Transverse colon (tissue), 4 donors: ENCODE measurements at places on chromosomes 16 and 17. TPM values are rescaled to one million over a fixed set of nuclear protein-coding genes. Genes with fewer than 3 reads are reported as not detected.

Gene AATK
- total RNA-seq = 9.4 TPM

Gene SYNRG
- 151 TPM for total RNA-seq

Gene ESRP2
- 78.0 TPM for total RNA-seq

Gene MMP2
- 73.0 TPM for total RNA-seq

Gene NEK8
- total RNA-seq = 5.7 TPM

Gene KRTAP1-5
- total RNA-seq = not detected

Gene ALOX12B
- total RNA-seq = not detected

Gene MT4
- 95.4 TPM for total RNA-seq

Gene CCDC78
- total RNA-seq = 24.3 TPM

Gene RCVRN
- not detected for total RNA-seq

Gene HEATR9
- not detected for total RNA-seq

Gene SPN
- total RNA-seq = 0.37 TPM

Gene CCL17
- total RNA-seq = not detected

- peak; percentile 86 for DNase-seq
- peaks cover 25% of the 10 kb centered on the region for H3K4me1 ChIP-seq
- peak overlapping the region; percentile 75 for H3K27ac ChIP-seq
- H3K4me3 ChIP-seq = no peak overlapping the region
- H3K36me3 ChIP-seq = no peaks in the 10 kb centered on the region
Observed at GRCh38 chr16:66905633-66906539, 12.8 kb downstream of the CDH16 start.

DNA sequence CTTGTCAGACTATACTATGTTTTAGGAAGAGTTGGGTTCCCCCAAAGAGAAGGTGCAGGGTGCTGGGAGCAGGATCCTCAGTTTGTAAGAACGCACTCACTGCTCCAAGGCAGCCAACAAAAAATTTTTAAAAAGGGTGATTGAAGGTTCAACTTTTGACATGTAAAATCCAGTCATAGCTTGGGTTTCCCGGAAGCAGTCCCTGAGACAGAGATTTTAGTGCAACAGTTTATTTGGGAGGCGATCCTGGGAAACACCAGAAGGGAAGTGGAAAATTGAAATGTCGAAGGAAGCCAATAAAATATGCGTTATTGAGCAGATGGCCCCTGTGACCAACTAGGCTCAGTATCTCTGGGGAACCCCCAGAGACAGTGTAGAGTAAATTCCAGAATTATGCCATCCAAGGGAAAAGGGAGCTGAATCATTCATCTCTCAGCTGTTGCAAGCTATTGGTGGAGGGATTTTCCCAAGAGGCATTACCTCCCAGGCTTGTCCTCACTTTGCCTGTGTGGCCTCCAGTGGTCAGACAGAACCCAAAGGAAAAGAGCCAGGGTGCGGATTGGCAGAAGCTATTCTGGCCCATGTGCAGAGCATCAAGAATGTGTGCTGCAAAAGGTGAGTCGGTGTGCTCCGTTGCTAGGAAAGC, 72.9 kb downstream of the HS3ST3B1 start:
- H3K4me1 ChIP-seq = no peaks in the 10 kb centered on the region
- DNase-seq = no peak
- H3K4me3 ChIP-seq = no peak overlapping the region
- H3K27me3 ChIP-seq = no peaks in the 10 kb centered on the region

DNA sequence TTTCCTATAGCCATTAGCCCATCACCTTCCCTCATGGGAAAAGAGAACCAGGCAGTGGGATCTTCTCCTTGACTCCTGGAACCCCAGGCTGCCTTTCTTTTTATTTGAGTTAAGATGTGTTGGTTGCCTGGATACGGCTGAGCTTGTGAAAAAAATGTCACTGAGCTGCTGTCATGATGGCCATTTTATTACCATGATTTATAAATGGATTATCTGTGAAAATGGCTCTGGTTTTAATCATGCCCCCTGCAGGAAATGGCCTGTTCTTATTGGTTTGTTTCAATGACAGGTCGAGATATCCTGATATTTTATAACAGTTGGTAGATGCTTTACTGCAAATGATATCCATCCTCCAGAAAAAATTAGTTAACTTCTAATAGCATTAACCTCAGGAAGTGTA, 640.4 kb downstream of the CDH11 start:
- DNase-seq = no peak
- H3K4me1 ChIP-seq = peaks cover 10% of the 10 kb centered on the region
- no peak overlapping the region for H3K27ac ChIP-seq
- no peaks in the 10 kb centered on the region for H3K36me3 ChIP-seq
- no peaks in the 10 kb centered on the region for H3K27me3 ChIP-seq

- no peak for DNase-seq
- no peaks in the 10 kb centered on the region for H3K4me1 ChIP-seq
- no peak overlapping the region for H3K4me3 ChIP-seq
- no peak overlapping the region for H3K27ac ChIP-seq
Observed at GRCh38 chr17:62075308-62075815, 10.3 kb upstream of the MED13 start.

DNA sequence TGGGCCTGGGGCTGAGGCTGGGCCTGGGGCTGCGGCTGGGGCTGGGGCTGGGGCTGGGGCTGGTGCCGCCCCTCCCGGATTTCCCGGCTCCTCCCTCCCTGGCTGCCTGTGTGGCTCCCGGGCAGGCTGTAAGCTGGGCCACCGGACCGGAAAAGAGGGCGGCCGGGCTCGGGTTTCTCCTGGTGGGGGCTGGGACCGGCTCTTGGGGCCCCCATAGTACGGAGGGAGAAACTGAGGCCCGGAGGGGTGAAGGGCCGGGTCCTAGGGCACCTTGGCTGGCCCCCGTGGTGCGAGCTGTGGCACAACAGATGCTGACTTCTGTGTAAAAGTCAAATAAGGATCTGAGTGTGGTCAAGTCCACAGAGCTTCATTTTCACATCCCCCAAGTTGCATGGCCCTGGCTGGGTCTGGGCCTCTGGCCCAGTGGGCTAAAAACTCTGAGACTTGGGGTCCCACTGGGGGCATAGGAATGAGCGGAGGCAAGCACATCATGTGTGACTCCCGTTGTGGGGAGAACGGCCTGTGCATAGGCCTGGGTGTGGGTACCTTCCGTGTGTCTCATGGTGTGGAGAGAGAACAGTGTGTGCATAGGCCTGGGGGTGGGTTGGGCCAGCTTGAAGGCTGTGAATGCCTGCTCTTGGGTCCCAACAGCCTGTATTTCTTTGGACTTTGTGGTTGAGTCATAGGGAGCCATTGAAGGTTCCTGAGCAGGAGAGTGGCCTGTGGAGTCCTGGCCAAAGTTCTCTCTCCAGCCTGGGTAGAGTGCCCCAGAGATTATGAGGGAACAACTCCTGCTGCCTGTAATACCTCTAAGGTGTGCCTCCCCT, 123.9 kb upstream of the CIBAR2 start:
- no peak for DNase-seq
- H3K4me3 ChIP-seq = peak overlapping the region; percentile 41

GRCh38 chr17:15323131-15323530, 18.3 kb downstream of the TEKT3 start:
- no peak for DNase-seq
- no peak overlapping the region for H3K27ac ChIP-seq
- no peaks in the 10 kb centered on the region for H3K27me3 ChIP-seq

GRCh38 chr16:3057181-3058138, 8.0 kb upstream of the IL32 start:
- no peaks in the 10 kb centered on the region for H3K36me3 ChIP-seq
- peaks cover 11% of the 10 kb centered on the region for H3K4me1 ChIP-seq
- H3K27ac ChIP-seq = no peak overlapping the region
- no peaks in the 10 kb centered on the region for H3K27me3 ChIP-seq
- no peak overlapping the region for H3K4me3 ChIP-seq
- no peak for DNase-seq

DNA sequence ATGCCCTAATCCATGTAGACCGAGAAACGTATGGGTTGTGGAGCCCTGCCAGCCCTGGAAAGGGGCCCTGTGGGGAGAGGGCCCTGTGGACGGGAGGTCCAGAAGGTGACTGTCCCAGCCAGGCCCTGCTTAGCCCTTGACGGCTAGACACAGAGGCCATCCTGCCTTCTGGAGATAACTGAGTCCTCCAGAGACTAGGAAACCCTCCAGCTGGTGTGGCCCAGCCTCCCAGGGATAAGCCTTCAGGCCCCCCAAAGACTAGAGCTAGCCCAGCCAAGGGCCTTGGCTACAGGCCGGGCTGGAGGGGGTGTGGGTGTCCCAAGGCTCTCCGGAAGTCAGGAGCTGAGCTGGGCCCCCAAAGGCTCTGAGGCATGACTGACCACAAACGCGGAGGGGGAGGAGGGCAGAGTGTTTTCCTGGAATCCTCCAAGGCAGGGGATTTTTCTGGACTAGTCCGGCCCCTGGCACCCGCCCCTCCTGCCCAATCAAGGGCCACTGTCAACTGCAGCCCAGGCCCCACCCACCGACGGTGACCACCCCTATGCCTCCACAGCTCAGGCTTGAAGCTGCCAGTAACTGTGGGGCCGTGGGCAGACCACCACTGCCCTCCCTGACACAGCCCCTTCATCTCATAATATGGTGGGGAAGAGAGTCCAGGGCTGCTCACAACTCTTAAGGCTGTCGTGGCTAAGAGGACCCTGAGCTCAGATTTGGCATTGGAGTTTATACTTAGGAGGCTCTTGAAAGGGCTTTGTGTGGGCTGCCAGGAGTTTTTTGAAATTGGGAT, 885 bp upstream of the VASN start:
- peak; percentile 57 for DNase-seq
- H3K27me3 ChIP-seq = no peaks in the 10 kb centered on the region
- peak overlapping the region; percentile 78 for H3K27ac ChIP-seq
- no peak overlapping the region for H3K4me3 ChIP-seq
- H3K36me3 ChIP-seq = no peaks in the 10 kb centered on the region

GRCh38 chr16:740764-741505, at the start of gene CIAO3:
Gene CIAO3 (minus strand): TSS chr16:740997. CDS start chr16:740985, 12 bp downstream.
- peaks cover 3% of the 10 kb centered on the region for H3K27me3 ChIP-seq
- no peaks in the 10 kb centered on the region for H3K36me3 ChIP-seq
- H3K27ac ChIP-seq = peak within 1 kb of the TSS; percentile 80
- H3K4me3 ChIP-seq = peak within 1 kb of the TSS; percentile 86

DNA sequence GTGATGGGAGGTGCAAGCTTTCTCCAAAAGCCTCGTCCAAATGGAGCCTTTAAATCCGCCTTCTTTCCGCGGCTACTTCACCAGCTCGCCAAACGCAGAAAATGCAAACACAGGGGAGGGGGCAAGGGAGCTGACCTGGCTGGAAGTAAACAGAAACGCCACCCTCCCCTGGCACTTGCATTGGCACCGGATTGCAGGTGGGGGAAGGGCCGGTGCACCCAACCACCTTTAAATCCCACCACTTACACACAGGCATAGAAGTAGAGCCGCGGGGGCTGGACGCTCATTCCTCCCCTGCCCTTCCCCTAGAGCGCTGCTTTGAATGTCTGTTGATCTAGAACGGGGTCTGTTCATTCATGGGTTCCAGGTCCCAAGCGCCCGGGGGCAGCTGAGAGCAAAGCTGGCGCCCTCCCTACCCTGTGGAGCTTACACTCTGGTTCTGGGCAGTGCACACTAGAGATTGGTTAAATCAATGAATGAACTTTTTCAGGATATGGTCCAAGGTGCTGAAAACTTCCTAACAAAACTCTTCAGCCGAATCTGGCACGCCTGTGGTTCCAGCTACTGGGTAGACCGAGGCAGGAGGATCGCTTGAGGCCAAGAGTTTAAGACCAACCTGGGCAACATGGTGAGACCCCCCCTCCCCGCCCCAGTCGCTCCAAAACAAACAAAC, 920 bp upstream of the ZCCHC14 start:
- no peaks in the 10 kb centered on the region for H3K27me3 ChIP-seq
- peak overlapping the region; percentile 37 for H3K4me3 ChIP-seq
- H3K36me3 ChIP-seq = no peaks in the 10 kb centered on the region

GRCh38 chr17:44689477-44690217, at the start of gene CCDC43:
Gene CCDC43 (minus strand): TSS chr17:44689776. CDS start chr17:44689753, 23 bp downstream.
- H3K27ac ChIP-seq = peak within 1 kb of the TSS; percentile 82
- H3K27me3 ChIP-seq = no peaks in the 10 kb centered on the region
- peaks cover 12% of the 10 kb centered on the region for H3K4me1 ChIP-seq
- no peaks in the 10 kb centered on the region for H3K36me3 ChIP-seq
- DNase-seq = peak; percentile 92

DNA sequence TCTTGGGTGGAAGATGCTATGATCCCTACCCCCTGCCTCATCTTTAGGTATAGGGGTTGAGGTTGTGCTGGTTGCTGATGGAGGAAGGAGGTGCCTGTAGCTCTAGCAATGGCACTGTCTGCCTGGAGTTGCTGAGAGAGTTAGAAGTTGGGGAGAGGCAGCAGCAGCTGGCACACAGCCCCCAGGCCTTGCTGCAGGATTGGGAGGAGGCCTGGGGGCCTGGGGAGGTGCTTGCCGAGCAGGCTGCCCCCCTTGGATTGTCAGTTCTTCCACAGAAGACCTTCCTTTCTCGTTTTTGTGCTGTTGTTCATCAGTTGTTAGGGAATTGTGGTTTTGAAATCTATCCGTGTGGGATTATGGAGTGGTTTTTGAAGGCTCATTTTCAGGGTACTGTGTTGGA, 52.9 kb downstream of the SEC14L1 start:
- no peak overlapping the region for H3K27ac ChIP-seq
- H3K4me3 ChIP-seq = no peak overlapping the region
- H3K36me3 ChIP-seq = peaks cover 54% of the 10 kb centered on the region
- H3K27me3 ChIP-seq = no peaks in the 10 kb centered on the region

- DNase-seq = peak; percentile 71
- H3K4me3 ChIP-seq = peak overlapping the region; percentile 21
- peaks cover 4% of the 10 kb centered on the region for H3K27me3 ChIP-seq
- no peaks in the 10 kb centered on the region for H3K36me3 ChIP-seq
- H3K4me1 ChIP-seq = no peaks in the 10 kb centered on the region
- H3K27ac ChIP-seq = no peak overlapping the region
Observed at GRCh38 chr17:81119223-81120148, 45.8 kb upstream of the PVALEF start.

DNA sequence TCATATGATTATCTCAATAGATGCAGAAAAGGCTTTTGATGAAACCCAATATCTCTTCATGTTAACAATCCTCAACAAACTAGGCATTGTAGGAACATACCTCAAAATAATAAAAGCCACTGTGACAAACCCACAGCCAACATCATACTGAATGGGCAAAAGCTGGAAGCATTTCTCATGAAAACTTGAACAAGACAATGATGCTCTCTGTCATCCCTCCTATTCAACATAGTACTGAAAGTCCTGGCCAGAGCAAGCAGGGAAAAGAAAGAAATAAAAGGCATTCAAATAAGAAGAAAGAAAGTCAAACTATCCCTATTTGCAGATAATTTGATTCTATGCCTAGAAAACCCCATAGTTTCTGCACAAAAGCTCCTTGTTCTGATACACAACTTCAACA, 999.2 kb upstream of the GOT2 start:
- H3K4me1 ChIP-seq = no peaks in the 10 kb centered on the region
- H3K36me3 ChIP-seq = no peaks in the 10 kb centered on the region
- H3K27me3 ChIP-seq = no peaks in the 10 kb centered on the region
- no peak for DNase-seq

- no peaks in the 10 kb centered on the region for H3K4me1 ChIP-seq
- no peaks in the 10 kb centered on the region for H3K36me3 ChIP-seq
- peak overlapping the region; percentile 1 for H3K27ac ChIP-seq
- no peak for DNase-seq
- H3K27me3 ChIP-seq = no peaks in the 10 kb centered on the region
Observed at GRCh38 chr16:49564496-49565229, 191.1 kb downstream of the C16orf78 start.

- H3K4me1 ChIP-seq = no peaks in the 10 kb centered on the region
- no peak for DNase-seq
- H3K27me3 ChIP-seq = no peaks in the 10 kb centered on the region
- H3K4me3 ChIP-seq = no peak overlapping the region
- no peak overlapping the region for H3K27ac ChIP-seq
Observed at GRCh38 chr17:70405492-70406220, 236.3 kb downstream of the KCNJ2 start.
